ENCODE measurements at places on chromosomes 6 and 20. TPM values are rescaled to one million over a fixed set of nuclear protein-coding genes. Genes with fewer than 3 reads are reported as not detected.

GRCh38 chr6:87544474-87544735 lies 45.4 kb downstream of the RARS2 start:
- no peak for DNase-seq

DNA sequence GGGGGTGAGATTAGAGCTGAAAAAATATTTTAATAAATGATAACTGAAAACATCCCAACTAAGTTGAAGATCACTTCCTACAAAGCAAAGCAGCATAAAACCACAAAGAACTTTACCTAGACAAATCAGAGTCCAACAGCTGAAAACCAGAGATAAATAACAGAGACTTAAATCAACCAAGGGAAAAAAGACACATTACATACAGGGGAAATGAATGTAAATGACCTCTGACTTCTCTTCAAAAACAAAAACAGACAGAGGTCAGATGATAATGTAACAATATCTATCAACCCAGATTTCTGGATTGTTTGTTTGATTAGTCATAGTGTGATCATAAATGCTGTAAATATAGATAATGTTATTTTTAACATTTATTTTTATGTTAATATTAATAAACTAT lies 782.8 kb downstream of the TFAP2A start:
- no peak for DNase-seq

The BIRC7 gene
- not detected for total RNA-seq

The GHRH gene
- not detected for total RNA-seq

DNA sequence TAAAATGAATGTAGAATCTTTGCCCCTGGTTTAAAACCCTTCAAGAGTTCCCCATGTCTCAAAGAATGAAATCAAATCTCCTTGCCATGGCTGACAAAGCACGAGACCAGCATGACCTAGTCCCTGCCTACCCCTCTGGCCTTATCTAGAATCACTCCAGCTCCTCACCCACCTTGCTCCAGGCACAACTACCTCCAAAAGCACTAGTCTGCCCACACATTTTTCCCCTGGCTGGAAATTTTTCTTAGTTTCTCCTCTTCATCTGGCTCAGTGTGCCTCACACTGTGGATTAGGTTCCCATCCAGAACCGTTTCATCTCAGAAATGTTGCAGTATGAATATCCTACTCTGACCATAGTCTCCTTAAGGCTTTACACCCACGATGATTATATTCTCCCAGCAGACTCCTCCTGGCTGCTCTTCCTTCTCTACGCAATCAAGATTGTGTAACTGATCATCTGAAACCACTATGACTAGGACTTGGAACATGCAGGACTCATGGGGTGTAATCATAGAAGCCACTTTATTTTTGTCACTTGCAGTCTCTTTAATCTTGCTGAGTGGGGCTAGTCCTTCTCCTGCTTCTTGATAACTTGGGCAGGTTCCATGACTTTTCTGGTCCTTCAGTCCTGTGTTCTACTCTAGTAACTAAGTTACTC lies 7.8 kb upstream of the MRS2 start:
- no peak for DNase-seq

Data from B cell (primary cell).